ENCODE measurements at places on chromosomes 16 and 17. TPM values are rescaled to one million over a fixed set of nuclear protein-coding genes. Genes with fewer than 3 reads are reported as not detected.

IL21R gene
- total RNA-seq, result 0.43 TPM

C17orf50 gene
- total RNA-seq, result not detected

ITGAD gene
- not detected for total RNA-seq

NDUFB10 gene
- total RNA-seq, result 156 TPM

PRSS27 gene
- total RNA-seq, result 0.97 TPM

PFAS gene
- 41.9 TPM for total RNA-seq

GRCh38 chr17:48639982-48640857, 14.1 kb upstream of the HOXB9 start:
- DNase-seq, result no peak

DNA sequence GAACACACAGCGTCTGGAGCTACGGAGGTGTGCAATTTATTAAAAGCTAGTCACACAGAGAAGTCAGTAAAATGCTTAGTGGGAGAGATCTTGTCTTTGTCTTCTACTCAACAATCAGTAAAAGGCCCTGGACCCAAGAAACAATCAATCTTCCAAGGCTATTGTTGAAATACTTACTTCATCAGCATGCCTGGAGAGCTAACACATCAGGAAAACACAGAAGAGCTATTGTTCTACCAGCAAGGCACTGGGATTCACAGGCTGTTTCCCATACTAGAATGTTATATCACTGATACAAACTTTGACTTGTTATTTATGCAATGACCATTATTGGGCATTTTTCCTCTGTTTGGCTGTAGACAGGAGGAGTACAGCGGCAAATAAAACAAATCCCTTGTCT, 247.8 kb upstream of the ERCC4 start:
- DNase-seq, result no peak

GRCh38 chr17:71628306-71628705, 492.5 kb upstream of the SOX9 start:
- DNase-seq, result no peak

GRCh38 chr17:72187556-72187955, 66.7 kb downstream of the SOX9 start:
- no peak for DNase-seq

DNA sequence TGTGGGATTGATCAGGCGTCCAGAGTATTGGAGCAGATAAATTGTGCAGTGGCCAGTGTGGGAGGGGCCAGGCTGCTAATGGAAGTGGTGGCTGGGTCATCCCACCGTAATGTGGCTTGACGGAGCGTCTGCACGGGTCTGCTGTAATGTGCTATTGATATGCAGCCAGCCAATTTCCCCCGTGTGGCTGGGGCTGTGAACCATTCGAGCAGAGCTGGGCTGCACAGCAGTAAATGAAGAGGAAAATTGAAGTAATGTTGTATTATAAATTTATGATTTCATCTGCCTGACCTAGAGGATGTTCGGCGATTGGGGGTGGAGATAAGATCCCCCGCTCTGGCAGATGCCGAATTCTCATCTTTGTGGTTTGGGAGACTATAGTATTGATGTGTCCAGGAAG, 121.5 kb downstream of the CCDC182 start:
- DNase-seq, result no peak

DNA sequence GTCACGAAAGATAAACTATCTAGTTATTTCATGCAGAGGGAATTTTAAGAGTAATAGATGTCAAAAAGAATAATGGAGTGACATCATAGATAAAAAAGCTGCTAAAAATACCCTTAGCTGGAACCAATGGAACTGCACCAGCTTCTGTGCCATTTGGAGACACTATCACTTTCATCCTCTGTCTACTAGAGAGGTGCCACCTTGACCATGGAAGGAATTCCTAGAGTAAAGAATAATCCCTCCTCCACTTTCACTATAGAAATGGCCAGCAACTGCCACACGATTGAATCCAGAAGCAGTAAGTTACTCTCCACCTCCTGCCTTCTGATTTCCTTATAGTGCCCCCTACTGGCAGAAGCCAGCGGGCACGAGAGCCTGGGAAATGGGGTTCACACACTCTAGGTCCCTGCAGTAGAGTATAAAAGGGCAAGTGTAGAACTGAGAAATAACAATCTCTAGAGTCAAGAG, 2.8 kb upstream of the ALDH3A2 start:
- DNase-seq, result peak; percentile 38

GRCh38 chr16:57204675-57205074, 18.5 kb downstream of the RSPRY1 start:
- no peak for DNase-seq

- DNase-seq, result no peak
These were observed 171.1 kb downstream of the SNX29 start for GRCh38 chr16:12147681-12148080.

DNA sequence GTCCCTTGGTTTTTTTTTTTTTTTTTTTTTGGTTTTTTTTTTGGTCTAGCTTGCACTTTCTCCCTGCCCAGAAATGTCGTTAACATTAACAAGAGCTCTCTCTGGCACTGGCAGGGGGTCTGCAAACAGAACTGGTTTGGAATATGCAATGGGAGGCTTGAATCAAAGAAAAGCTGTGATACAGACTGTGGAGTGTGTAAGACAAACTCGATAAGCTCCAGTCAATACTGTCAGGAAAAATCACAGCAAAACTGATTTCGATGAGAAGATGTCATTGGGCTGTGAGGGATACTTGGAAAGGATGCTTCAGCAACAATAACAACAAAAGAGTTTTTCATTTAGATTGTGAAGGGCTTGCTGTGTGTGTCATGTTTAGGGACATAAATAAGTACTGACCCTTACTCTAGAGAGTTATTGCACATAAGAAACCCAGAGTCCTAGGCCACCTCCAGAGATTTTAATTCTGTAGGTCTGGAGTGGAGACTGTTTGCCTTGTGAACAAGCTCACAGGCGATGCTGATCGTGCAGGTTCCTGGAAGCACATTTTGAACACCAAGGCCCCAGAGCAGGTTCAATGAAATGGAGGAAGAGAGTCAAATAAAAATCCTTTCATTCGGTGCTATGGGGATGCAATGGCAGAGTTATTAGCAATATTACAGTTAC, 470.7 kb upstream of the RBFOX1 start:
- no peak for DNase-seq

DNA sequence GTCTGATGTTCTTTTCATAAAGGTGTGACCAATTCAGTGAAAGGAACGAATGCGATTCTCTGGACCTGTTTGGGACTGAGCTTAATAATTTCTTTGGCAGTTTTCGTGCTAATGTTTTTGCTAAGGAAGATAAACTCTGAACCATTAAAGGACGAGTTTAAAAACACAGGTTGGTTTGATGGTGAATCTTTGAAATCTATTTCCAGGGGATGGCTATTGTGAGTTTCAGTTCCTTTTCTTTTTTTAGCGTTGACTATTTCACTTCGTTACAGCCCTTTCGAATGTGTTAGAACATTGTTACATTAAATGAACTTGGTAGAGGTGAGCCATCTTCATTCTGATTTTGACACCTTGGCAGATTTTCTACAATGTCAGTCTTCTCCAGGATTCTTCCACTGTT, 1.2 kb downstream of the TNFRSF17 start:
- no peak for DNase-seq

DNA sequence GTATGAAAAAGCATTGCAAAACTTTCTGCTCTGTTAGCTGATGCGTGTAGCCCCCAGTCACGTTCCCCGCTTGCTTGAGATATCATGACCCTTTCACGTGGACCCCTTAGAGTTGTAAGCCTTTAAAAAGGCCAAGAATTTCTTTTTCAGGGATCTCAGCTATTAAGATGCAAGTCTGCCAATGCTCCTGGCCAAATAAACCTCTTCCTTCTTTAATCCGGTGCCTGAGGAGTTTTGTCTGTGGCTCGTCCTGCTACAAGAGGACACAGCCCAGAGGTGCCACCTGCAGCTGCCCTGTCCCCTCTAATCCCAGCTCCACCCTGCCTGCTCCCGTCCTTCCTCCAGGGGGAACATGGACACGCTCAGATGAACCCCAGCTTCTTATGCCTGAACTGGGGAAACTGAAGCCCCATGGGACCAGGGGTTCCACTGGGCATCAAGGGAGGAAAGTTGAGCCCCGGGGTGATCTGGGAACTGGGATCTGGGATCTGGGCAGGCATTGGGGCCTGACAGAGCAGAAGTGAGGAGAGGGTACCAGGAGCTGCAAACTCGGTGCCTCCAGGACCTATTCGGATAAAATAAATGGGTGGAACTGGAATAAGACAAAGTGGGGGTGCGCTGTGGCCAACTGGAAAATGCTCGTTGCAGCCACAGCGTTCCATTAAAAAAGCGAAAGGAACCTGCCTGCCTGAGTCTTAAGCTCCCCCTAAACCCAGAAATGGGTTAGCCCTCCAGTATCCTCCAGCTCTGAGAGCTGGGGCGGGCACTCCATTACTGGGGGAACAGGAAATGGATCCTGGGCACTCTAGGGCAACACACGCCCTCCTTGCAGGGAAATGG, 19.7 kb downstream of the QPRT start:
- DNase-seq, result no peak

- no peak for DNase-seq
These were observed 173.8 kb downstream of the SEC14L1 start for GRCh38 chr17:77314601-77315000.

GRCh38 chr16:85848986-85849385, 49.5 kb downstream of the COX4I1 start:
- DNase-seq, result no peak

DNA sequence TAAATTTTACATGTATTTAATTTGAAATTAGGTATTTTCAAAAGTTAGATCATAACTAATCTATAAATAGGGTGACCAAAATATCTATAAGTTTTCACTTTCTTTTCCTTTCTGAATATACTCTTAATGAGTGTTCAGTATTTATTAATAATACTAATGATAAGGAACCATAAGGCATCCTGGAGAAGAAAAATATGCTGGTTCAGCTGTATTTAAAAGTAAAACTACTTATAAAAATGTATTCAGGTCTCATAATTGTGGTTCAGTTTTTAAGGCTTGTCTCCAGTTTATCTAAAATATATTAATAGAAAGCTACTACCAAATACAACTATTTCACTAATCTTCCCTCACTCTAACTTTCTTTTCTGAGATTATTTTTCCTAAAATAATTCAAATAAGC, 67.3 kb downstream of the HELZ start:
- no peak for DNase-seq

DNA sequence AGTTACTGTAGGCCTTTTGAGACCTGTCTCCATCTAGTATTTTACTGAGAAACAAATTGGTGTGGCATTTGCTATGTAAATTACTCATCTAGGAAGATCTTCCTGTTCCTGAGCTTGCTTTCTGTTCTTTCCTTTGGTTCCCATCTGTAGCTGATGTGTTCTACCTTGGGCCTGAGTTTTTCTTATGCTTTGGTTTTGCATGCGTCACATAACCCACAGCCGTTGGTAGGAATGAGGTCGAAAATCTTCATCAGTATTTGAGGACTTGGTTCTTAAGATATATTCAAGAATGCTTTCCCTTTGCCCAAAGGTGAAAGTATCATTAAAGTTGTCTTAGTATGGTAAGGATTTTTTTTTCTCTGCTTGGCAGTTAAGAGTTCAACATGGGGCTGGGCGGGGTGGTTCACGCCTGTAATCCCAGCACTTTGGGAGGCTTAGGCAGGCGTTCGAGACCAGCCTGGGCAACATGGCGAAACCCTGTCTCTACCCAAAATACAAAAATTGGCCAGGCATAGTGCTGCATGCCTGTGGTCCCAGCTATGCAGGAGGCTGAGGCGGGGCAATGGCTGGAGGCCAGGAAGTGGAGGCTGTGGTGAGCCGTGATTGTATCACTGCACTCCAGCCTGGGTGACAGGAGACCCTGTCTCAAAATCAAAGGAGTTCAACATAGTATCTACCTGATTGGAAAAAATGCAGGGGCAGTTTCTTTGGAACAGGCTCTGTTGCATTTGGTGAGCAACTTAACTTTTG, 28.8 kb downstream of the IST1 start:
- DNase-seq, result no peak

DNA sequence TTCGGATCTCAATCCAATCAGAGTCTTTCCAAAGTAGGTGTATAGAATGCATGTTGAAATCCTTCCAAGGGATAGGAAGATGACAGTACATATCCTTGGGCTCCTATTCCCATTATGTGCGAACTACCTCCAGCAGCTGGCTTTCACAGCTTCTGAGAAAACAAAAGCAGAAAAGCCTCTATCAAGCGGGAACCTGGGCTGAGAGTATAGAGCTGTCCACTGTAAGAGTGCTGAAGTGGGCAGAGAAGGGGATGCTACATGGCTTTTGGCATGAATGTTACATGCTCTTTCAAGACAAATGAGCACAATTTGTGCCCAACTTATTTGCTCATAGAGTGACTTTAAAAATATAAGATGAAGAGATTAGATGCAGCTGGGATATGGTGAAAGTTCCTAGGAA, 993.5 kb downstream of the CDH8 start:
- DNase-seq, result no peak
